ENCODE measurements at places on chromosomes 6 and 20. TPM values are rescaled to one million over a fixed set of nuclear protein-coding genes. Genes with fewer than 3 reads are reported as not detected.

DNA sequence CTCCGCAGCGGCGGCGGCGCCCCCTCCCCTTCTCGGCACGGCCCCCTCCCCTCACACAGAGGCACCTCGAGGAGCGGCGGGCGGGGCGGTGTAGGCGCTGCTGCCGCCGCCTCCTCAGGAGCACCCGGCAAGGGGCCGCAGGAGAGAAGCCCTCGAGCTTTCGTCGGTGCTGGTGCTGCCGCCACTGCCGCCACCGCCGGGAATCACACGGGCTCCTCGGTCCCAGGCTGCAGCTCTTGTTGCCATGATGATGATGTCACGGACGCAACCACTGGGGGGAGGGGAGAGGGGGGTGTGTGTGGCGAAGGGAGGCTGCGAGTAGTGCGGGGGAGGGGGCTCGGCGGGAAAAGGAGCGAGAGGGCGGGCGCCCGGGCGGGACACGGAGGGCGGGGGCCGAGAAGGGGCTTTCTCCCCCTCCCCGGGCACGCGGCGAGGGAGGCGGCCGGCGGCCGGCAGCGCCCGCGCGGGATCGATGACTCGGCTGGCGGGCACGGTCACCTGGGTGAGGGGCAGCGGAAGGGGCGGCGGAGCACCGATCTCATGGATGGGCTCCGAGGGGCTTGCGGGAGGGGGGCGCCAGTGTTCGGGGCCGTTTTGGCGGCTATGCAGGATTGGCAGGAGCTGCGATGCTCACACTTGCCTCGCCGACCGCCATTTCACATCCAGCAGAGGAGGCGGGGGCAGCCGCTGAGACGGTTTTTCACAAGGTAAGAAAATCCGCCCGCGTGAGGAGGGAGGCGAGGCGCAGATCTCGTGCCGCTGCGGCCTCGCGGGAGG is at the start of gene REV3L:
Gene REV3L (minus strand): TSS at position 260 of the 777 bp plus-strand sequence. CDS start 330 bp downstream, outside the sequence.
- peak; percentile 88 for DNase-seq

GRCh38 chr20:53888951-53889350 is 181.4 kb downstream of the BCAS1 start:
- DNase-seq = no peak

DNA sequence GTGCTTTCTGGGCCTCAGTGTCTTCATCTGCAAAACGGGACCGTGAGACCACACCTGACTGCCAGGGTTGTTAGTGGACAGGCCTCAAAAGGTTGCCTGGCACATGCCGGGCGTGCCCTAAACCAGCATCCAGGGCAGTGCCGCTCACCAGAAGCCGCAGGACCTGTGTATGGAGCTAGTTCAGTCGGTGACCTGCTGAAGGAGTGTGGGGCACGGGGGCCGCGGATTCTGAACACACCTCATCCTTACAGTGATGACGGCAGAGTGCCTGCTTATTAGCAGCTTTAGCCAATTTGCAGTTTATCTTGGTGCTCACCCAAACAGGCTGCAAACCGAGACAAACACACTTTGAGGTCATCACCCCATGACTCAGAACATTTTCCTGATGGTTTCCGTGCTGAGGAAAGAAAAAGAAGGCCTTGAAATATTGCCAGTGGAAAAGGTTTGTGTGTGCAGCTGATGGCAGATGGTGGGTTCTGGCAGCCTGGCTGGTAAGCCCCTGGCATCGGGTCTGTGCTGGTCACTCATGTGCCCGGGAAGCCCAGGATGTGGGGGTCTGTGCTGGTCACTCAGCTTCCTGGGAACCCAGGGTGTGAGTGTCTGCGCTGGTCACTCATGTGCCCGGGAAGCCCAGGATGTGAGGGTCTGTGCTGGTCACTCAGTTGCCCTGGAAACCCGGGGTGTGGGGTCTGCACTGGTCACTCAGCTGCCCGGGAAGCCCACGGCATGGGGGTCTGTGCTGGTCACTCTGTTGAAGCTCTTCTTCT is 153.8 kb downstream of the ERMARD start:
- peak; percentile 66 for DNase-seq

Gene GNRH2
- total RNA-seq = not detected

DNA sequence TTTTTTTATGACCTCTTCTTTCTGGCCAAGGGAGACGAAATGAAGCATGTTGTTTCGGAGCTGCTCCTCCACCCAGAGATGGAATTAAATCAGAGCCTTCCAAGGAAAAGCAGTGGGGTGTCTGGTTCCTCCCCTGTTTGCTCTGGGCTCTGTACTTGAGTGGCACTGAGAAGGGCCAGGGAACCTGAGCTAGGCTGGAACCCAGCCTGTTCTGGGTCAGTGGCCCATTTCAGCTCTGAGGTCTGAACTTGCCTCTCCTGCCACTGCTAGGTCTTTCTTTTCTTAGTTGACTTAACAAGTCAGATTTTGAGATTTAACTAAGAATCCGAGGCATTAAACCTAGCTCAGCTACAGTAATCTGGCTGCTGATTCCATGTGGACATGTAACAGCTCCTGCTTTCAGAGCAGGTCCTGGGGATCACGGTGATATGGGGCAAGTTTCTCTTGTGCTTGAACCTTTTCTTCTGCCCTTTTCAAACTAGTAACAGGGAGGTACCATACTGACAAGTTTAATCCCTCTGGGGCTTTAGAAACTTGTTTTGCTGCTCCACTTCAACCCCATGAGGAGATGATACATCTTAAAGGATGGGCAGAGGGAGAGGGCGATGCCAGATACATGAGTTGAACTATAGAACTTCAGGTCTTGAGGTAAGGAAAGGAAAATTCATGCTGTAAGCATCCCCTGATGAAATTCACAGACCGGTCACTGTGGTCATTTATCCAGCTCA is 101.1 kb downstream of the SLC24A3 start:
- DNase-seq = no peak

Gene PDE10A
- 9.4 TPM for total RNA-seq

Gene HLA-DMB
- total RNA-seq = 6.9 TPM
